ENCODE measurements at places on chromosomes 11 and 22. TPM values are rescaled to one million over a fixed set of nuclear protein-coding genes. Genes with fewer than 3 reads are reported as not detected.

DNA sequence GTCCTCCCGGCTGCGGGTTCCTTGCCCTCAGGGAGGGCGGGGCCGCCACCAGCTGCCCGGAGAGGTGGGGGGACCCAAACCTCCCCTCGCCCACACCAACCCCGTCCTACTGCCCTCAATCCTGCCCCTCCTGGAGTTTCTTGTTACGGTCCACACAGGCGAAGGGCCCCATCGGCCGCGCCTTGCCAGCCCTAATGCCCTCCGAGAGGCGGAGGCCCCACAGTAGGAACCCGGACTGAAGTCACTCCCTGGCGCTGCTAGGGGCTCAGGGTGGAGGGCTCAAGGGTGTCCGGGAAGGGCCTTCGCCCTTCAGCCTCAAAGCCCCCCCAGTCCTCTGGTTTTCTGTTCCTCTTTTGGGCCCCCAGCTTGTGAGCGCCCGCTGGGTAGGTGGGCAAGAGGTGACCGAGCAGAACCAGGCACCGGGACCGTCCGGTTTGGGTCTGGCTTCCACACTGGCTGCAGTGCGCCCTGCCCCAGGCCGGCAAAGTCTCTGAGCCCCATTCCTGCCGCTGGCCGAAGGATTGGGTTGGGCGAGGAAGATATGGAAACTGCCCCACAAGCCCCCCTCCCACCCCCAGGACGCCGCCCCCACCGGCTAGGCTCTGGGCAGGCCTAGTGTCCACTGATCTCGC, 24.5 kb downstream of the DUSP8 start:
- no peak for DNase-seq
- H3K36me3 ChIP-seq = no peaks in the 10 kb centered on the region
- peak overlapping the region; percentile 80 for H3K27ac ChIP-seq
- peaks cover 31% of the 10 kb centered on the region for H3K4me1 ChIP-seq
- peak overlapping the region; percentile 57 for H3K4me3 ChIP-seq
- peaks cover 45% of the 10 kb centered on the region for H3K27me3 ChIP-seq

The GAB4 gene
- not detected for total RNA-seq

DNA sequence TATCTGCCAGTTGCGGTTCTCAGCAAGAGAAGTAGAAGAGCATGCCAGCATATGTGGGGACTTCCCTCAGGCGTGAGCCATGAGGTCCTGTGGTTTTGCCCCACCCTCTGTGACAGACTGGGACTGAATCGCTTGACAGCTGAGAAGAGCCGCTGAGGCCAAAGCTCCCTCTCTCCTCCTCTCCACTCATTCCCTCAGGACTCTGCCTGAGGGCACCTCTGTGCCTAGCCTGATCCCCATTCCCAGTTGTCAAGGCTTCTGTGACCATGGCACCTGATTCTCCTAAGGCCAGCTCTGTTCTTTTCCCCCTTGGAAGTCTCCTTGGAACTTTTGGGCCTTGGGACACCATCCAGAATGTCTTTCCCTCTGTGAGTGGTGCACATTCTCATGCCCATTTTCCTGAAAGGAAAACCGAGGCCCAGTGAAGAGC, 27.0 kb downstream of the ART5 start:
- no peaks in the 10 kb centered on the region for H3K4me1 ChIP-seq
- no peak overlapping the region for H3K4me3 ChIP-seq
- DNase-seq = no peak
- no peak overlapping the region for H3K27ac ChIP-seq

The CYB5R2 gene
- 2.7 TPM for total RNA-seq

The VSIG10L2 gene
- total RNA-seq = 0.57 TPM

DNA sequence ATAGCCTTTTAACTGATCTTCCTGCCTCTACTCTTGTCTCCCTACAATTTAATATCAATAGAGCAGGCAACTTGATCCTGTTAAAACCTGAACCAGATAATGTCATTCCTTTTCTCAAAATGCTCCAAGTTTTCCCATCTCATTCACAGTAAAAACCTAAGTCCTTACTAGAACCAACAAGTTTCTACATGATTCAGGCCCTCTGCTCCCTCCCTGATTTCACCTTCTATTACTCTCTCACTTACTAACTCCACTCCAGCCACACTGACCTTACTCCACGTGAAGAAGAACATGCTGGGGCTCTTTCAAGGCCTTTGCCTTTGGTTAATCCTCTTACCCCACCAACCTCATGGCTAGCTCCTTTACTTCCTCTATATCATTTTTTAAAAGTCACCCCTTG, 71.1 kb downstream of the PRCP start:
- no peak overlapping the region for H3K4me3 ChIP-seq
- no peak overlapping the region for H3K27ac ChIP-seq
- no peak for DNase-seq
- H3K27me3 ChIP-seq = no peaks in the 10 kb centered on the region
- H3K36me3 ChIP-seq = peaks cover 31% of the 10 kb centered on the region

- H3K27ac ChIP-seq = no peak overlapping the region
- DNase-seq = no peak
- H3K4me3 ChIP-seq = no peak overlapping the region
- H3K36me3 ChIP-seq = no peaks in the 10 kb centered on the region
Observed at GRCh38 chr11:32033067-32033466, 57.8 kb upstream of the RCN1 start.

DNA sequence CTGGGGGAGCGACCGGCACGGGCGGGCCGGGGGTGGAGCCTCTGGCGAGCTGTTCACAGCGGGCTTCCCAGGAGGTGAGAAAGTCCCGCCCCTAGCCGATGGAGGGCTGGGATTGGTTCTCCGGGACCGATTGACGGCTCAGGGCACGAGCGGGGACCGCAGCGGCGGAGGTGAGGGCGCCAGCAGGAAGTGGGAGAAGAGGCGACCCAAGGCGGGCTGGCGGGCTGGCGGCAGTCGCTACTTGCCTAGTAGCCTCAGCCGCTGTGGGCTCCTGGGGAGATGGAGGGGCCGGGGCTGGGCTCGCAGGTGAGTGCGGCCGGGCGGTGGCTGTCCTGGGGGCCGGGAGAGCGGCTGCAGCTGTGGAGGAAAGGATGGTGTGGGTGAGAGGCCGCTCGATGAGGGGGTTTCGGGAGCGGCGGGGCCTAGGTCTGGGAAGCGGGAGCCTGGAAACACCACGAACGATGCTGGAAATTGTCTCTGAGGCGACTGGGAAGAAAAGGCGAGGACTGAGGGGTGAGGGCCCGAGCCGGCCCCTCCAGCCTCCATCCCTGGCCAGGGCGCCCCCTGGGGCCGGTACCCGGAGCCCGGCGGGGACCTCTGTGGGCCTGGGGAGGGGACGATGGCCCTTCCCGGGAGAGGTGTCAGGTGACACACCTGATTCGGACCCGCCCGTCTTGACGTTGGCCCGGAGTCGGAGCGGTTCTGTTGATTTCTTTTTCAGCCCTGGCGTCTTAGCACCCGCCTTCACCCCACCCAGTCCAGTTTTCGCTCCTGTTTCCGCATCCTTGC, at the start of gene ZDHHC13:
Gene ZDHHC13 (plus strand): TSS at position 198 of the 789 bp plus-strand sequence. CDS start 82 bp downstream, at position 280.
- DNase-seq = peak; percentile 97
- peaks cover 18% of the 10 kb centered on the region for H3K27me3 ChIP-seq
- H3K4me3 ChIP-seq = peak within 1 kb of the TSS; percentile 78
- H3K27ac ChIP-seq = peak within 1 kb of the TSS; percentile 46

DNA sequence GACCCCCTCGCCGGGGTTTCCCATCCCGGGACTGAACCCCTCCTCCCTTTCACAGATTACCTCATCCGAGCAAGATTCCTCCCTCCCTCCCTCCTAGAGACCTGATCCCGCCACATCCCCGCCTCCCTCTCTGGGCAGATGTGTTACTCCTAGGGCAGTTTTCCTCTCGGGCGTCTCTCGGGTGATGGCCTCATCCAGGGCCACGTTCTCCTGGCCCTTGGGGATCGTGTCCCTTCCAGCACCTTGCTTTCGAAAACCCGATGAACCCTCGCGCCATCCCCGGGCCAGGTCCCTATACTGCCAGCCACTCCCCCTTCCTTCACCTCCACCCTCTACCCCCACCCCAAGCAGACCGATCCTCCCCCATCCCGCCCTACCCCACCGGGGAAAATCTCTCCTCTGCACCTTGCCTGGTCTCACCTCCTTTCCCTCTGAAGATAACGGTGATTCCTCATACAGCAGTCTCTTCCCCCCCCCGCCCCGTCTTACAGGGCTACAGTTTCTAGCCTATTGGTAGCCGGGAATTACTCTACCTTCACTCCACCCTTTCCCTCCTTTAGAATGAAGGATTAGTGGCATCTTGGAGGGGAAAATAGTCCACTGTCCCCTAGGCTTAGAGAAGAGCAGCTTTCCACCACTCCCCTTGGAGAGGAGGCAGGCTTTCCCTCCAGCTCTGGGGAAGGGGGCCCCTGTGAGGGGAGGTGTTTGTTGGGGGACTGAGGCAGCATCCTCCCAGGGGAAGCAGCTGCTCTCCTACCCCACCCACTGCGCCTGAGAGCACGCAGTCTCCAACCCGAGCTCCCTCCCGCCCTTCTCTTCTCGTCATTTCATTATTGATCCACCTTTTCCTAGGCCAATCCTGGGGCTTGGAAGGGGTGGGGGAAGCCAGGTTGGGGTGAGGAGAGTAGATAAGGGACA, 1.2 kb downstream of the KMT2A start:
- no peak for DNase-seq
- H3K4me3 ChIP-seq = peak overlapping the region; percentile 95
- no peaks in the 10 kb centered on the region for H3K36me3 ChIP-seq
- peaks cover 71% of the 10 kb centered on the region for H3K4me1 ChIP-seq

DNA sequence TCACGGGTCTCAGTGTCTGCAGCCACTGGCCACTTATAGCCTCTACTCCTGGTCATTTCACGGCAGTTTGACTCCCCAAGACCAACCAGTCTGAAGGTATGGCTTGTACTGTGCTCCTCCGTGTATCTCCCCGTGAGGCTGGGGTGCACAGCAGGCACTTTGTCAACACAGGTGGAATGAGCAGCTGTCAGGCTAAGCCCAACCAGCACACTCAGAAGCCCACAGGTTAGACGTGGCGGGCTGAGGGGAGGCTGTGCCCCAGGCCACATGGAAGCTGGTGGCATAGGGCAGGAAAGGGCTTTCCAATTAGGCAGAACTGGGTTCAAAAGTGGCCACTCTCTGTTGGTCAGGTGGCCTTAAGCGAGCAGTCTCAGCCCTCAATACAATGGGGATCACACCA, 7.0 kb downstream of the TP53I11 start:
- no peak for DNase-seq
- no peak overlapping the region for H3K27ac ChIP-seq
- H3K4me3 ChIP-seq = no peak overlapping the region
- no peaks in the 10 kb centered on the region for H3K27me3 ChIP-seq

- no peak overlapping the region for H3K27ac ChIP-seq
- H3K4me1 ChIP-seq = peaks cover 22% of the 10 kb centered on the region
- H3K4me3 ChIP-seq = no peak overlapping the region
Observed at GRCh38 chr11:86145439-86146156, 76.7 kb upstream of the PICALM start.

The BBOX1 gene
- total RNA-seq = not detected

GRCh38 chr11:55357560-55358184, 10.1 kb upstream of the OR4A15 start:
- no peaks in the 10 kb centered on the region for H3K4me1 ChIP-seq
- DNase-seq = no peak
- no peak overlapping the region for H3K4me3 ChIP-seq
- H3K36me3 ChIP-seq = no peaks in the 10 kb centered on the region

DNA sequence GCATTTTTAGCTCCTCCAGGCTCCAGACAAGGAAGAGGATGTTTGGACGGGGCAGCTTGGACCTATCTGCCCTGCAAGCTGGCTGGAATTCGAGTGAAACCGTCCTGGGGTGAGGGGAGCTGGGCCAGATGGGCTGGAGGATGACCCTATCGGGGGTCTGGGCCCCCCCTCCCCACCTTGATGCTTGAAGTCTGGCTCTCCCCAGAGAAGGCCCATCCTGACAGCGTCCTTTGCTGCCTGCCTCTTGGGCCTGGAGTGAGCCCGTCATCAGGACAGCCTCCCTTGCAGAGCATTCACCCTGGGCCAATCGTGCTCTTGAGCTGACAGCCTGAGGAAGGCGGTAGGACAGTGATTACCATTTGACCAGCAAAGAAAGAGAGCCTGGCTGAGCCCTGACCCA, 5.3 kb upstream of the PDGFB start:
- DNase-seq = no peak
- peaks cover 42% of the 10 kb centered on the region for H3K4me1 ChIP-seq
- no peak overlapping the region for H3K27ac ChIP-seq
- H3K4me3 ChIP-seq = no peak overlapping the region
- no peaks in the 10 kb centered on the region for H3K36me3 ChIP-seq
- H3K27me3 ChIP-seq = no peaks in the 10 kb centered on the region

DNA sequence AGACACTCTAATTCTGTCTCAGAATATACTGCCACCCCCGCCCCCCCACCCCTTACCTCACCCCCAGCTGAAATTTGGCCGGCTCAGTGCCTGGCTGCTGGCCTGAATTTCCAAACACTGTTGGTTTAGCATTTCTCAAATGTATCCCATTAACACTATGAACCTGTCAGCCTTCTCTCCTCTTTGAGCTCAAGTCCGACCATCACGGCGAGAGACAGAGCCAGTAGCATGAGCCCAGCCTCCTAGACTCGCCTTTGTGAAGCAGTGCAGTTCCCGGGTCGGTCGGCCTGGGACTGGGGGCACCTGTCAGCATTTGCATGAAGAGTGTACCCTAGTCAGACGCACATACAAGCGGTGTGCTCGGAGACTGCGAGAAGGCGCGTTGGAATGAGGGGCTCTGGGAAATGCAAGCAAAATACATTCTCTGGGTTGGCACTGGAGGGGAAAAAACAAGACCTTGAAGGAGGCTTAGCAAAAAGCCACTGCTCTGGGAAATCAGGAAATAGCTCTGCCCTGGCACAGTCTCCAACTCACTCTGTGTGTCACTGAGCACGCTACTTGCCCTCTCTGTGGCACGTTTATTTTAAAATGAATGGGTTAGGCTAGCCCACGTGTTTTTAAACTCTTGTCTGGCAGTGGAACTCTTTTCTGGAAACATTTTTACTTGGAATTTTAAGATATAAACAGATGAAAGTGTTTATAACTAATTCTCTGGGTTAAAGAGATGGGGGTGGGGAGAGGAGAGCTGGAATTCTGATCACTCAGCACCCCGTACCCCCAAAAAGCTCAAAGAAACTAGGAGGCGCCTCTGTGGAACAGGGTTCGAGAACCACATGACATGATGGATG, 108.3 kb downstream of the TIMP3 start:
- peak overlapping the region; percentile 75 for H3K27ac ChIP-seq
- DNase-seq = no peak
- no peaks in the 10 kb centered on the region for H3K4me1 ChIP-seq

GRCh38 chr11:47225552-47226400, 11.0 kb downstream of the DDB2 start:
- H3K4me1 ChIP-seq = peaks cover 3% of the 10 kb centered on the region
- no peak overlapping the region for H3K27ac ChIP-seq
- no peak overlapping the region for H3K4me3 ChIP-seq
- H3K36me3 ChIP-seq = peaks cover 98% of the 10 kb centered on the region

GRCh38 chr22:26642465-26643417, 14.6 kb upstream of the MIAT start:
- no peak overlapping the region for H3K27ac ChIP-seq
- no peaks in the 10 kb centered on the region for H3K36me3 ChIP-seq
- H3K4me1 ChIP-seq = peaks cover 3% of the 10 kb centered on the region
- H3K4me3 ChIP-seq = no peak overlapping the region
- H3K27me3 ChIP-seq = no peaks in the 10 kb centered on the region
